ENCODE measurements at places on chromosomes 7 and 10. TPM values are rescaled to one million over a fixed set of nuclear protein-coding genes. Genes with fewer than 3 reads are reported as not detected.

TRIM73 gene
- 19.4 TPM for total RNA-seq

CCL24 gene
- total RNA-seq, result not detected

PIK3CG gene
- total RNA-seq, result 25.7 TPM

PAX4 gene
- total RNA-seq, result not detected

NCF1 gene
- 14.6 TPM for total RNA-seq

MSMB gene
- total RNA-seq, result not detected

ADAM8 gene
- 157 TPM for total RNA-seq

PCLO gene
- total RNA-seq, result 0.07 TPM

SCIN gene
- total RNA-seq, result not detected

RASA4B gene
- 20.7 TPM for total RNA-seq

PSPH gene
- 1.4 TPM for total RNA-seq

TYW1B gene
- 4.8 TPM for total RNA-seq

ANXA11 gene
- 199 TPM for total RNA-seq

FLNC gene
- 0.05 TPM for total RNA-seq

FZD1 gene
- total RNA-seq, result 0.13 TPM

TMEM139 gene
- 0.86 TPM for total RNA-seq

ABCC2 gene
- total RNA-seq, result 3.0 TPM

FAM25G gene
- not detected for total RNA-seq

ENTPD1 gene
- total RNA-seq, result 13.8 TPM

NPY gene
- total RNA-seq, result not detected

TBRG4 gene
- 85.1 TPM for total RNA-seq

KCNMA1 gene
- total RNA-seq, result not detected

TAS2R3 gene
- total RNA-seq, result 0.87 TPM

PRSS1 gene
- total RNA-seq, result not detected

GHITM gene
- 72.6 TPM for total RNA-seq

FAM170B gene
- not detected for total RNA-seq

SLC16A9 gene
- total RNA-seq, result 0.18 TPM

TAS2R4 gene
- 0.50 TPM for total RNA-seq

MMS19 gene
- total RNA-seq, result 71.2 TPM

DNAJB9 gene
- 58.3 TPM for total RNA-seq

PWWP2B gene
- 16.7 TPM for total RNA-seq

SEMA3D gene
- not detected for total RNA-seq

CALN1 gene
- total RNA-seq, result not detected

ATG9B gene
- total RNA-seq, result 5.3 TPM

PNLIPRP2 gene
- total RNA-seq, result not detected

SAP25 gene
- 43.1 TPM for total RNA-seq

CYP2C19 gene
- not detected for total RNA-seq

C10orf67 gene
- not detected for total RNA-seq

LRMDA gene
- total RNA-seq, result not detected

MNX1 gene
- total RNA-seq, result 0.15 TPM

CLDN3 gene
- not detected for total RNA-seq

IFIT1B gene
- total RNA-seq, result not detected

KNDC1 gene
- 1.1 TPM for total RNA-seq

SEMA4G gene
- 2.5 TPM for total RNA-seq

C10orf62 gene
- total RNA-seq, result not detected

SORCS1 gene
- not detected for total RNA-seq

DNAJC1 gene
- 20.9 TPM for total RNA-seq
